HepG2 (cell line): ENCODE measurements at places on chromosomes 1 and 21.

DNA sequence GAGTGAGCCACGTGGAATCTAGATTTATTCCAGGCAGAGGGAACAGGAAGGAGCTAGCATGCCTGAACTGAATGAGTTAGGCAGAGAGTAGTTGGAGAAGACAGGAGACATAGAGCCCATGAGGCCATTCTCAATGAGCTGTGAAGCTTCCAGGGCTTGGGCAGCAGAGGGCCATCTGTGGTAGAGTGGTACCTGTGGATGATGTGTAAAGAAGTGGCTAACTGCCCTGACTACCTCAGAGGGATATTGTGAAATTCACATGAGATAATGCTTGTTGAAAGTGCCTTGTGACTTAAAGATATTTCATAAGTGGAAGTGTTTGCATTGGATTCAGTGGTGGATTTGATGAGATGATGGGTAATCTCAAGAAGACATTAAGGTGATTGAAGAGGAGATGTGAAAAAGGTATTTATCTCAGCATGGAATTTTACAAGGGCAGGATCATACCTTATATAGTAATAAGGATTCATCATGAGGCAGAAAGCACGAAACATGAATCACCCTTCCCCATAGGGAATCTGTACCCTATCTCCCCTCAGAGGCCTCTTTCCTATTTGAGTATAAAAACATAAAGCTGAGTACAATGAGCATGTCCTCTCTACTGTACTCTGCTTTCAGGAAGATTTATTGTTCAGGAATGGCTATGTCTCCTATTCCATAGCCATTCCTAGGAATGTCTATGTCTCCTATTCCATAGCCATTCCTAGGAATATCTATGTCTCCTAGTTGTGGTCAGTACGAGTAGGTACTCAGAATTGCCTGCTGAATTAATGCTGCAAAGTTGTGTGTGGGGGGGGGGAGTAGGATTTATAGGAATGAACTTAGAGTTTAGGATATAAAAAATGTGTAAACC is 146.8 kb downstream of the PAPPA2 start:
- no peak for DNase-seq

DNA sequence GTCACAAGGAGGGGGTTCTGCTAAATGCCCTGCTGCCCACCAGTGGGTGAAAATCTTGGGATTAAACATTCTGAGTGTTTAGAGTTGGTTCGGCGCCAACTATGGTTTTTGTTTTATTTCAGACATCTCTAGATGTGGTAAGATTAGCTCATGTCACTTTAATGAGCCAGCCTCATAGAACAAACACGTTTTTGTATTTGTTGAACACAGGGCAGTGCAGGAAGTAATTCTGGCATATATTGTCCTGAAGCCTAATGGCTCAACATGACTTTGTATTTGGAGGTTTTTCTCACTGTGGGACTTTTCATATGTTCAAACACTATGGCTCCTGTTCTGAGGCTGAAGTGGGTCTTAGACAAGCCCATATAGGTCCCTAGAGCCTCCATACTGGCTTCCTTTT is 107.8 kb downstream of the NGF start:
- no peak for DNase-seq

GRCh38 chr1:3306583-3307291 is 147.7 kb upstream of the ARHGEF16 start:
- DNase-seq: no peak

- no peak for DNase-seq
Observed at GRCh38 chr21:39576518-39577128, 36.1 kb upstream of the B3GALT5 start.

GRCh38 chr1:26094677-26095383 is 16.8 kb upstream of the PDIK1L start:
- no peak for DNase-seq

DNA sequence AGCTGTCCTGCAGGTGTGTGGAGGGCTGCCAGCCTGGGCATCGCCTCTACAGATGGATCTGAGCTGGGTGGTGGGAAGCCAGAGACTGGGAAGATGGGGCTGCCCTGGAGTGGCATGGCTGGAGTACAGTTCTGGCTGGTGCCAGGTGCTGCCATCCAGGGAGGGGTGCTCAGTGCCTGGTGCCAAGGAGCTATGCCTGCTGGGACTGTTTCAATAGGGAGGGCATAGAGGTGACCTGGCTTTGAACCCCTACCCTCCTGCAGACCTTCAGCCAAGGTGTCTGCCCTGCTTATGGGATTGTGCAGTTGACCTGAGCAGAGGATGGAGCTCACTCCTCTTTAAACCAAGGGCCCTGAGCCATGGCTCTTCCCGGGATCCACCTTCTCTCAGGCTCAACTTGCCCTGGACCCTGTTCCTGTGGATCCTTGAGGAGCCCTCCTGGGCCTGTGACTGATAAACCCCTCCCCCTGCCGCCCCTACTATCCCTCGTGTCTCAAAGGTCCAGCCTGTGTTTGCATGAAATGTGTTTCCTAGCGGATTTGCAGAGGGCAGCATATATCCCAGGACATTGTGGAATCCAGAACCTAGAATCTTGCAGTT is 48.7 kb downstream of the PTPRU start:
- no peak for DNase-seq

GRCh38 chr1:150155413-150156071 is 5.8 kb downstream of the PLEKHO1 start:
- no peak for DNase-seq

DNA sequence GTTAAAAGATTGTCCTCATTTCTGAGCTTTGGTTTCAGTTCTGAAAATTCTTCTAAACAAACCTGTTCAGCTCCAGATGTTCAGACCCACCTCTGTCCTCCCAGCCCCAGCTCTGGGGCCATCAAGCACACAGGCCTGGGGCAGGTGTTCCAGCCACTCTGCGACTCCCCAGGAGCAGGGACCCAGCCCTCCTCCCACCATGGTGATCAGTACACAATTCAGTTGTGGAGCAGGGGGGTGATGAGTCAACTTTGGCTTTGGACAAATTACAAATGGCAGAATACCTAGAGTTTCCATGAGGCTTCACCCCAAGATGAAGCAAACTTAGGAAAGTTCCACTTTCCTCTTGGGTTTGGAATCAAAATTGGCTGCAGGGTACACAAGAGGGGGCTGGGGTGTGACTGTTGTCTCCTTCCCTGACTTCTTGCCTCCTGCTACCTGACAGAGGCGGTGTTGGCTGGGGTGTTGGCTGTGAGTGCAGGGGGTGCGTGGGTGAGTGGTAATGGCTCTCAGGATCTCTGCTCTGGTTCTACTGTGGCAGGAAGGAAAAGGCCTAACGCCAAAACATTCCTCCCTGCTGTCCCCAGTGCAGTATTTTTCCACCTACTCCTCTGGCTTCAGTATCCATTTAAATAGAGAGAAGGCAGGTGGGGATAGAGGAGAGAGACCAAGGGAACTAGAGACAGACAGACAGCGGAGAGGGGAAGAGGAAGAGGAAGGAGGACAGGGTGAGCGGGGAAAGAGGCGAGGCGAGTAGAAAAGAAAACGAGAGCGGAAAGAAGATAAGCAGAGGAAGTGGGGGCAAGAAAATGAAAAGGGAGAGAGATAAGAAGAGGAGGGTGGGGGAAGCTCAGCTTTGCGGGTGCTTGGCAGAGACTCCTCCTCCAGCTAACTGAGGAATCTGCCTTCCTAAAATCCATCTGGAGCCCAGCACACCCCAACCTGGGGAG is 20.6 kb upstream of the LRRN2 start:
- no peak for DNase-seq

DNA sequence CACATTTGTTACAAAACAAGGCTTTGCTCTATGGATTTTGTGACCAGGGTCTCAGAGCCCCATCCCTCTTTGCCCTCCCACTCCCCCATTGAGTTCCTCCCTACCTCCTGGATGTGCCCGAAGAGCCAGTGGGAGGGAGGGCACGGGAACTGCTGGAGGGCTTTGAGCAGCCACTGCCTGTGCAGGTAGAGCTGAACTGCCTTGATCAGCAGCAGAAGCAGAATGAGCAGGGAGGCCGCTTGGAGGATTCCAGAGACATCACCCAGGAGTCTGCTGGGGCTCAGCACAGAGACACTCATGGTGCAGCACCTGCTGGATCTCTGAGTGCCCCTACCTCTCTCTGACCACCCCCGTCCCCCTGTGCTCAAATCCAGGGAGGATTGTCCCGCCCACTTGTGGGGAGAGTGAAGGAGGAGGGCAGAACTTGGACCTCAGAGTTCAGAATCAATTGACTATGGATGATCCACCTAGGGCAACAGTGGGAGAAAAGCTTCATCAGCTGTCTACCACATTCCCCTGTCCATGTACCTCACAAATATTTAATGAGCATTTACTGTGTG is at the start of gene CYP4A11:
CYP4A11 (minus strand) TSS at position 342 of the 560 bp plus-strand sequence; CDS start at position 299, 43 bp downstream.
- no peak for DNase-seq

DNA sequence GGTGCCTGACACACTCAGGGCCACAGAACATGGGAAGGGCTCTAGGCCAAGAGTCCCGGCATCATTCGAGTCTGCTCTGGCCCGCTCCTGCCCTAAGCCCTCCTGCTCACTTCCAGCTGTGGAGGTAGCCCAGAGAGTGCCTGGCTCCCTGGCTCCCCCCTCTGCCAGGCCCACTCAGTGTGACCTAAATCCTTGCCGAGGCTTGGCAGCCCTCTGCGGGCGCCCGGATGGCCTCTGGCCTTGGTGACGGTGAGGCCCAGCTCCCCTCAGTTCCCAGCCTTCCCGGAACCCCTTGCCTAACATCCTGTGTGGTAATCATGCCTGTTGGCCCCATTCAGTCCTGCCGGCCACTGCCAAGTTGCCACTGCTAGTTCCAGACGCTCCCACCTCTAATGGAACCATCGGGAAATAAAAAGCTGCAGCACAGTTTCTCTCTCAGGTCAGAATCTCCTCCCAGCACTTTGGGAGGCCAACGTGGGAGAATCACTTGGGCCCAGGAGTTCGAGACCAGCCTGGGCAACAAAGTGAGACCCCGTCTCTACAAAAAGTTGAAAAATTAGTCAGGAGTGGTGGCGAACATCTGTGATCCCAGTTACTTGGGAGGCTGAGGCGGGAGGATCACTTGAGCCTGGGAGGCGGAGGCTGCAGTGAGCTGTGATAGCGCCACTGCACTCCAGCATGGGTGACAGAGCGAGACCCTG is 1.2 kb upstream of the H6PD start:
- peak; percentile 92 for DNase-seq

DNA sequence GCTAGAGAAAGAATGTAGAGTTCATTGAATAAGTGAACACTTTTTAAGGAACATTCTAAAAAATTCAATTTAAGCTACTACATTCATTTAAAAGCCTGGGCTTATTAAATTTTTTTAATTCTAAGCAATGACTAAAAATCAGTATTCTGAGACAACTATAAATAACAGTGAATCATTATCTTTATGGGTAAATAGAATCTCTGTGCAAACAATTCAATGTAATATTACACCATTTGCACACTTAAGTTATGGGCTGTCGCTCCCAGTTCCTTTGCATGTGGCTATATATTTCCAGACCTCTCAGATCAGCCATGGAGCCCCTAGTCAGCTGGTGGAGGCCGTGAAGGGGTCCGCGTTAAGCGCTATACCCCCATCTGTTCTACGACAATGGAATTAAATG is 65.1 kb downstream of the KCNK1 start:
- DNase-seq: no peak

DNA sequence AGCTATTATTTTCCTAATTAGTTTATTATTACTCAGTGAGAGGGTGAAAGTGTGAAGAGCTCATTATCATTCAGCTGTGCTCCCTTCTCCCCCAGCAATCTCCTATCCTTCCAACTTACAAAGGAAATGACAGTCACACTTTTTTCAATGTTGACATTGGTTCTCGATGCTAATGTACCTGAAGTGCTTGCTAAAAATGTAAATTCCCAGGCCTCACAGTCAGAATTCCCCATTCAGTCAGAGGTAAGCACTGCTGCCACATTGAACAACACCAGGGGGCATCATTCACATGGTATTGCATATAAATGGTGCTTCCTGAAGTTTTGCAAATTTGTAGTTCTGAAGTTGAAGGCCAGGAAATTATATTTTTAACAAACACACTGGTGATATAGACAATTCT is 132.7 kb upstream of the FOXD3 start:
- DNase-seq: no peak

DNA sequence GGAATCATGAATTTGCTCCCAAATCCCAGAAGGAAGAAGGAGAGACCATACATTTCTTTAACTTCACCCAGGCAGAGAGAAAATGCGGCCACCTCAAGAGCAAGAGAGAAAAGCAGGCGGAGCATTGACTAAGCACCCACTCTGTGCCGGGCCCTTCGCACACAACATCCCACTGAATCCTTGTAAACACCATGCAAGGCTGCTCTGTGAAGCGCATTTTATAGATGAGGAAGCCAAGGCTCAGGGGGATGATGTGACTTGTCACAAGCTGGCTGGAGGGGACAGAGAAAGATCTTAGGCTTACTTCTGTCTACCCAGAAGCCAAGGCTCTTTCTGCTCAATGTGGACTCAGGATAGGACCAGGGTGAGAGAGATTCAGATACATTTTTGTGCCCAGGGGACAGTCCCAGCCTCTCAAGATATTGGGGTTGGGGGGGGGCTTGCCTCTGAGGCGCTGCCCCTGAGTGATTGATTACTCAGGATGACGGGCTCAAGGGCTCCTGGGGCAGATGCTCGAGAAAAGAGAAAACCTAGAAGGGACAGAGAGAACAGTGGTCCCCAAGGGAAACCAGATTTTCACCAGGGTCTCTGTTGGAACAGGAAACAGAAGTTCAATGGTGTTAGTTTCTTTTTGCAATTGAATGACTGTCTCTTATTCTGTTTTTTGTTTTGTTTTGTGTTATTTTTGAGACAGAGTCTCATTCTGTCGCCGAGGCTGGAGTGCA is 19.5 kb downstream of the PADI2 start:
- DNase-seq: no peak

- no peak for DNase-seq
Observed at GRCh38 chr1:7680955-7681268, 90.2 kb upstream of the VAMP3 start.
